Activated CD8-positive, alpha-beta memory T cell treated with anti-CD3 and anti-CD28 coated beads, Interleukin-2, amount 10 ng/mL, durations not matched to agents 7 days and 5 days (primary cell): ENCODE measurements at places on chromosomes 7 and 10. TPM values are rescaled to one million over a fixed set of nuclear protein-coding genes. Genes with fewer than 3 reads are reported as not detected.

DNA sequence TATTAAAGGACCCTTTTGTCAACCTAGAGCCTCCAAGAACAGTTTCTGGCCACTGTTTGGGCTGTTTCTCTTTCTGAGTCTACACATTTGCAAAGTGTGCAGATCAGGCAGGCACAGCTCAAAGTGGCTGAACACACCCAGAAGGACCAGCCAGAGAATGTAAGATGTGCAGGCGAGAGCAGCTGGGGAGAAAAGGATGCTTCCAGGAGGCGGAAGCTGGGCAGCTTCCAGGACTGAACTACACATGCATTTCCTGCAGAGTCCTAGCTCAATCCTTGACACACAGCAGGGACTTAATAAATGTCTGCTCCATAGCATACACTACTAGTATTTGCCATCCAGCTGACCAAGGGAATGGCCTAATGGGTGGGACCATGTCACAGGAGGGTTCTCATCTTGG lies 70.9 kb downstream of the CTBP2 start:
- H3K36me3 ChIP-seq = no peaks in the 10 kb centered on the region
- H3K27me3 ChIP-seq = peaks cover 5% of the 10 kb centered on the region
- H3K4me1 ChIP-seq = no peaks in the 10 kb centered on the region
- H3K4me3 ChIP-seq = no peak overlapping the region

STRA8 gene
- total RNA-seq = not detected

GRCh38 chr7:69187824-69188333 lies 410.4 kb upstream of the AUTS2 start:
- H3K27me3 ChIP-seq = no peaks in the 10 kb centered on the region
- no peaks in the 10 kb centered on the region for H3K4me1 ChIP-seq
- no peak overlapping the region for H3K4me3 ChIP-seq
- H3K27ac ChIP-seq = no peak overlapping the region

DNA sequence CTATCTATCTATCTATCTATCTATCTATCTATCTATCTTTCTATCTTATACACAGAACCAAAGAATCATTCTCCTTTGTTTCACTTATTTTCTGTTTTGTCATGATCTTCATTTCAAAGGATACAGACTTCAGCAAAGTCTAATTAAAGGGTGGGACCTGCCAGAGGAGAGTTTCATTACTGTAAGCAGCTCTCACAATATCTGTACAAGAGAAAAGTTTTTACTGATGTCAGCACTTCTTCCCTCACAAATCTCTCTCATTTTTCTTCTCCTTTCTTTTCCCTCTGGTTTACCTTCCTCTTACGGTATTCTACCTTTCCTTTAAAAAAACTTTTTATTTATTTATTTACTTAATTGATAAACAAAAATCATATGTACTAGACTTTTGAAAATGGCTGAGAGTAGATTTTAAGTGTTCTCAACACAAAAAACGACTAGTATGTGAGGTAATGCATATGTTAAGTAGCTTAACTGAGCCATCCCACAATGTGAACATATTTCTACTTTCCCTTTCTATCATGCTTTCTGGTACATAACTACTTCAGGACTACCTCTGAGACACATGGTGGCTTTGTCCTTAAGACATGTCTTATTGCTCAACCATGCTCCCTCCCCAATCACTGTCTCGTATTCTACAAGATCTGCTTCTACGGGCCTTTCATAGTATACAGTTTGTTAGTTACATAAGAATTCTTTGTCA lies 699.3 kb downstream of the PHTF2 start:
- H3K27ac ChIP-seq = no peak overlapping the region
- H3K4me3 ChIP-seq = no peak overlapping the region
- DNase-seq = no peak
- no peaks in the 10 kb centered on the region for H3K27me3 ChIP-seq

DNA sequence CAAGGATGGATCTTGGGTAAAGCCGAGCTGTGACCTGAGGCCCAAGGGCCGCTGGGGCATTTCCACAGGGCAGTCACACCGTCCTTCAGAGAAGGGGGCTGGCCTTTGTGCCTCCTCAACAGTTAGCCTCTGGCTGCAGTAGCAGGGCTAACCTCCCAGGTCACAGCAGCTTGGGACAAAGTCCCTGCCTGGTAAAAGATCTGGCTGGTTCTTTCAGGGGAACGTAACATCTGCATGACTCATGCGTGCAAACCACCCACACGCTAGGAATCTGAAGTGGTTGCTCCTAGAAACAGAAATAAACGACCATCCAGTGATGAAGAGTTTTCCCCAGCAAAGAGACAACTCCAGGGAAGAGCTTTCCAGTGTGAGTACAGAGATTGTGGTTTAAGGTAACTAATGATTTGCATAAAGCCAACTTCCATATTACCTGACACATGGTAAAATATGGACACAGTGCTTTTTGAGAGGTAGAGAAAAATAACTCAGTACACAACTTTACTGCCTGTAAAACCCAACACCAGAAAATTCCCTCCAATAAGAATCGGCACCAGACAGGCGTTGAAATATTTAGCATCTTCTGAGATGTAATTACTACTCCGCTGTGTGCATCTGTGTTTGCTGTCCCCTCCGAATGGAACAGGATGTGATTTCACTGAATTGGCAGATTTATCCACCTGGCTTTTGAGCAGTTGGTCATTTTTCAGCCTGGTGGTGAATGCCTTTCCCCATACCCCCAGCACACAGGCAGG lies 84.9 kb upstream of the ADRB1 start:
- no peak for DNase-seq
- H3K4me3 ChIP-seq = no peak overlapping the region
- peaks cover 6% of the 10 kb centered on the region for H3K36me3 ChIP-seq
- no peaks in the 10 kb centered on the region for H3K27me3 ChIP-seq

DNA sequence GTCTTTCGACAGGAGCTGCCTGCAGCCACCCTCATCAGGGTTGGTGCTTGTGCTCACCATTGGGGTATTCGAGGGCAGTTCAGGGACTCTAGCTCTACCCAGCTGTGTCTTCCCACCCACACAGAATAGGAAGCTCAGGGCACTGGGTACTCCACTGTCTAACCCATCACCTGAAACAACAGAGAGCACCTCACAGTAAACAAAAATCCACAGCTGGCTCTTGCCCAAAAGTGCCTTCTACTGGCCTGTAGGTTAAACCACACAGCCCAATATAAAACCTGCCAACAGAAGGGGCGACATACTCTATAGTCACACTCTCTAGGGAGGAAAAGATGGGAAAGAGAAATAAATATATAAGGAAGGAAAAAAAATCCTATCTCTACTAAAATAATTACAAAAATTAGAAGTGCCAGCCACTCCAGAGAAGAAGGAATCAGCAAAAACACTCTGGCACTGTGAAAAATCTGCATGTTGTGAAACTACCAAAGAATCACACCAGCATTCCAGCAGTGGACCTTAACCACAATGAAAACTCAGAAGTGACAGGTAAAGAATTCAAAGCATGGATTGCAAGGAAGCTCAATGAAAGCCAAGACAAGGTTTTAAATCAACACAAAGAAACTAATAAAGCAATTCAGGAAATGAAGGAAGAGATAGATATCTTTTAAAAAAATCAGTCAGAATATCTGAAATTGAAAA lies 110.0 kb downstream of the HGF start:
- H3K4me3 ChIP-seq = no peak overlapping the region
- no peak overlapping the region for H3K27ac ChIP-seq
- H3K4me1 ChIP-seq = no peaks in the 10 kb centered on the region
- DNase-seq = no peak
- H3K36me3 ChIP-seq = no peaks in the 10 kb centered on the region
- H3K27me3 ChIP-seq = no peaks in the 10 kb centered on the region

DNA sequence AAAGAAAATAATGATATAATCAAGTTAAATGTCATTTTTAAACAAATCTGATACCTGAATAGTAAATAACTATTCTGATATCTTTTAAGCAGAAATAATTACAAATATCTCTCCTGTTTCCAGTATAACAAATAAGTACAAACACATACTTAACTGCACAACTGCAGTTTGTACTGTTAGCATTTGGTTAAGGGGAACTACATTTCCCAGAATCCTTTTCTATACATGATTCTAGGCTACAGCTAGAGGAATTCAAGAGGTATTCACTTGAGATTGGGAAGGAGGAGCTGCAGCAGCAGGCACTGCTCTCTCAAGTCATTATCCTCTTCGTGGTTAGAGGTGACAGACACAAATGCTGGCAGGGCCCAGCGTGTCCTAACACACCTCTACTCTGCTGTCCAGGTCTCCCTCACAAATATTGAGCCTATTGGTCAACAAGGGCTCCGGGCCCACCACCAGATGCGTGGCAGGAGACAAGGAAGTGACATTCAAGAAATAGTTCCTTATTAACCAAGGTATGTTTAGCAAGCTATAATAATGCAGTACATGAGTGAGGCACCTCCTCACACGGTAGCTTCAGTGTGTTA lies 255.1 kb upstream of the MKLN1 start:
- H3K27me3 ChIP-seq = no peaks in the 10 kb centered on the region
- DNase-seq = no peak

GRCh38 chr10:132493756-132494290 lies 43.8 kb upstream of the INPP5A start:
- H3K4me1 ChIP-seq = no peaks in the 10 kb centered on the region
- H3K27ac ChIP-seq = no peak overlapping the region
- H3K36me3 ChIP-seq = no peaks in the 10 kb centered on the region

HECW1 gene
- not detected for total RNA-seq

TFEC gene
- total RNA-seq = 1.2 TPM

- no peaks in the 10 kb centered on the region for H3K36me3 ChIP-seq
- no peak overlapping the region for H3K4me3 ChIP-seq
- H3K4me1 ChIP-seq = peaks cover 11% of the 10 kb centered on the region
- peaks cover 8% of the 10 kb centered on the region for H3K27me3 ChIP-seq
Observed at GRCh38 chr10:80411681-80412220, 3.4 kb downstream of the PRXL2A start.

- H3K4me3 ChIP-seq = no peak overlapping the region
- H3K27ac ChIP-seq = no peak overlapping the region
- no peak for DNase-seq
- no peaks in the 10 kb centered on the region for H3K4me1 ChIP-seq
- peaks cover 32% of the 10 kb centered on the region for H3K27me3 ChIP-seq
- no peaks in the 10 kb centered on the region for H3K36me3 ChIP-seq
Observed at GRCh38 chr10:63761243-63761642, 240.0 kb downstream of the REEP3 start.

DUS4L gene
- 9.3 TPM for total RNA-seq

DNA sequence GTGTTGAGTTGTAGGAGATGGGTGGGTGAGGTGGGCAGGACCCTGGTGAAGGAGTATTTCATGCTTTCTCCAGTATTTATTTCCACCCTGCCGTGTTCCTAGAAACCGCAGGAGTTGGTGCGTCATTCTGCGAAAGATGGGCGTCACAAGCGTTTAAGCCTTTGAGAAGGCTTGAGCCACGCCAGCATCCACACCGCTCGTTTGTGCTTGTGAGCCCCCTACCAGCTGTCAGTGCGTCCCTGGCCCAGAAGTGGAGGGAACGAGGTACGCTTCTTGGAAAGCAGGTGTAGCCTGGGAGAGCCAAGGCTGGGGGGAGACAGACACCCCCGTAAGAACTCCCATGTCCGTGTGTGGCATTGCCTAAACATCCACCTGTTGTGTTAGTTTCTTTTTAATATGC lies 5.7 kb downstream of the AGAP3 start:
- peaks cover 5% of the 10 kb centered on the region for H3K27me3 ChIP-seq
- H3K36me3 ChIP-seq = no peaks in the 10 kb centered on the region
- no peak for DNase-seq
- no peak overlapping the region for H3K4me3 ChIP-seq

DNA sequence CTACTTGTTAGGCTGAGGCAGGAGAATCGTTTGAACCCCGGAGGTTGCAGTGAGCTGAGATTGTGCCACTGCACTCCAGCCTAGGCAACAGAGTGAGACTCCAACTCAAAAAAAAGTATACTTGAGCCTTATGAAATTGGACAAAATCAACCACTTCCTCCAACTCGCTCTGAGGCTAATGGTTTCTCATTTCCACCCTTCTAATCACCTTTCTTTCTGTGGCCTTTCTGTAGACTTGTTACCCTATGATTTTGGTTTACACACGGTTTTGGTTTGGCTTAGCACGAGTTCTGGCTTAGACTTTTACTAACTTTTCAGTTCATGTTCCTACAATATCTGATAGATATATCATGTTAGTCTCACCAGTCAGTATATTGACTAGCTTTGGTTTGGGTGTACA lies 152.0 kb downstream of the PHTF2 start:
- no peak for DNase-seq
- H3K4me3 ChIP-seq = no peak overlapping the region
- H3K27me3 ChIP-seq = no peaks in the 10 kb centered on the region
- H3K36me3 ChIP-seq = peaks cover 4% of the 10 kb centered on the region

GRCh38 chr10:6978187-6978627 lies 398.1 kb upstream of the PRKCQ start:
- peaks cover 20% of the 10 kb centered on the region for H3K4me1 ChIP-seq
- DNase-seq = no peak
- H3K27ac ChIP-seq = no peak overlapping the region
- peaks cover 15% of the 10 kb centered on the region for H3K36me3 ChIP-seq

TPST1 gene
- total RNA-seq = 0.85 TPM

- H3K27ac ChIP-seq = no peak overlapping the region
- H3K27me3 ChIP-seq = peaks cover 14% of the 10 kb centered on the region
- no peak for DNase-seq
Observed at GRCh38 chr7:29310625-29311024, 116.0 kb downstream of the CHN2 start.

DNA sequence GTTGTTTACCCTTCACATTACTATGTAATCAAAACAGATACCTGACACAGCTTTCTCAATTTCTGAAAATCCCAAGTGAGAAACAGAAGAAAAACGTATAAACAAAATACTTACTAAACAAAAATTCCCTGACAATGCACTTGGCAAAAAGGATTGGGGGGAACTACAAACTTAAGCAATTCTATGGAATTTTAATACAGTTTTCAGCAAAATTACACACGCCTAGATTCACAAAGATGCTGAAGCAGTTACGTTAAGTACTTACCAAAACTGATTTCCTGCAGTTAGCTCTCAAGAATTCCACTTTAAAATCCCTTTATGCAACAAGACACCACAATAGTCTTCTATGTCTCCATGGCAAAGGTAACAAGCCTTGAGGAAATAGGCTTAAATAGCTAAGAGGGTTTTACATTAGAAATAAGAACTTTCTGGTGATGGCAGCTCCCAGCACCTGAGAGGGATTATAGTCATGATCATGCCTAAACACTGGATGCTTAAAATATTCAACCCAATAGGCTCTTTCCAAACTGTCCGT lies 10.8 kb downstream of the TOMM7 start:
- H3K36me3 ChIP-seq = peaks cover 28% of the 10 kb centered on the region
- DNase-seq = no peak
- H3K27me3 ChIP-seq = no peaks in the 10 kb centered on the region
- H3K4me1 ChIP-seq = peaks cover 13% of the 10 kb centered on the region

DNA sequence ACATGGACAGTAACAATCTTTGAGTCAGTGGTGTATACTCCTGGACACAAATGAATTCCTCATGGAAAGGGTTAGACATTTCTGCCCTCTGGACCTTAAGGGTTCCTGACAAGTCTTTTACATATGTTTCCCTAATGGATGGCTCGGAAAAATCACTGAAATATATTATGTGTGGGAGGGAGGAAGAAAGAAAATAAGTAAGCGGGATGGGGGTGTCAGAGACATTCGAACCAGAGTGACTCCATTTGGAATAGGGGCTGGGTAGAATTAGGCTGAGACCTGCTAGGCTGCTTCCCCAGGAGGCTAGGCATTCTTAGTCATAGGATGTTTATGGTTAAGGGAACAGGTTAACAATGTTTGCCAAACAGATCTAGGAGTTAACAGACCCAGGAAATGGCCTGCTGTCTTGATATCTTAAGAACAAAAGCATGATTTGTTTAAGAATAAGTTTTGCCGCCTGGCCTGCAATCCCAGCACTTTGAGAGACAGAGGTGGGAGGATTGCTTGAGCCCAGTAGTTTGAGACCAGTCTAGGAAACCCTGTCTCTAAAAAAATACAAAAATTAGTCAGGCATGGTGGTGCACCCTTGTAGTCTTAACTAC lies 1241.7 kb downstream of the TYW1 start:
- no peak overlapping the region for H3K27ac ChIP-seq
- H3K4me3 ChIP-seq = no peak overlapping the region
- H3K4me1 ChIP-seq = no peaks in the 10 kb centered on the region
- DNase-seq = no peak

CPA4 gene
- total RNA-seq = not detected
